HuH-7.5 (cell line): ENCODE measurements at places on chromosomes 16 and 17.

DNA sequence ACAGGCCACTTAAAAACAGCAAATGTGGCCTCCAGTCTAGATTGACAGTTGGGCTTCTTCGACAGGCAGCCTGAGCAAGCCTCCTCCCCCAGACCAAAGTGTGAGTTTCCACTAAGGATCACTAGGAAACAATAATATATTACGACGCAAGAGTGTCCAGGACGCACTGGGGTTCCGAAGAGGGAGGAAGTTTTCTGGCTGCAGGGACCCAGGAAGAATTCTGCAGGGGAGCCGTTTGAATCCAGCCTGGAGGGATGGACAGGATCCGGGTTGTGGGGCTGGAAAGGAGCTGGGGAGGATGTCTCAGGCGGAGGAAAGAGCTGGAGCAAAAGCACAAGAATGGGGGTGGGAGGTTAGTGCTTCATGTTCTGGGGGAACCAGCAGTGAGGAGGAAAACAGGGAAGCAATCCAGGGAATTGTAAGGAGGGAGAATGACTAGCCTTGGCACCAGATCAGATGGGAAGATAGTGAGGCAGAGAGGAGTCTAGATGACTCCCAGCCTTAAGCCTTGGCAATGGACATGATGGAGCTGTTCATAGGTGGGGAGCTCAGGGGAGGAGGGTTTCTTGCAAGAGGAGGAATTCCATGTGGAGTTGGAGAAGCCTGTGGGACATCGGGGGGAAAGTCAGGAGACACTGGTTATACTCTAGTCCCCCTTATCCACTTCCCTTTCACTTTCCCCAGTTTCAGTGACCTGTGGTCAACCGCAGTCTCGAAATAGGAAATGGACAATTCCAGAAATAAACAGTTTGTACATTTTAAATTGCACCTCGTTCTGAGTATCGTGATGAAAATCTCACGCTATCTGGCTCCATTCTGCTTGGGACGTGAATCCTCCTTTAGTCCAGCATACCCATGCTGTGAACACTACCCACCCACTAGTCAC is 26.6 kb downstream of the NGFR start:
- DNase-seq: no peak

DNA sequence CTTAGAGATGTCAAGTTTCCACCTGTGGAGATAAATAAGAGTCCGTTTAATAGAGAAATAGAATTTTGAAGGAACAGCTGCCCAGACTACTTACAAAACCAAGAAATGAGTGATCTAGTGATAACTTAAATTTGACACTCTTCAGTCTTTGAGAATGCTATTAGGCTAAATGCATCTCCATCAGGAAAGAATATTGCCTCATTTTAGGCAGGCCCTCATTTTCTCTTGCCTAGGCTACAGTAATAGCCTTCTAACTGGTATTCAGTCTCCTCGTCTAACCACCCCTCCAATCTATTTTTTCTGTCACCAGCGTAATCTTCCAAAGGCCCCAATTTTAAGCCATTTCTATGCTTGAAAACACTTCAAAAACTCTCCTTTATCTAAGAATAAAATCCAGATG is 537.8 kb upstream of the CA10 start:
- DNase-seq: no peak

DNA sequence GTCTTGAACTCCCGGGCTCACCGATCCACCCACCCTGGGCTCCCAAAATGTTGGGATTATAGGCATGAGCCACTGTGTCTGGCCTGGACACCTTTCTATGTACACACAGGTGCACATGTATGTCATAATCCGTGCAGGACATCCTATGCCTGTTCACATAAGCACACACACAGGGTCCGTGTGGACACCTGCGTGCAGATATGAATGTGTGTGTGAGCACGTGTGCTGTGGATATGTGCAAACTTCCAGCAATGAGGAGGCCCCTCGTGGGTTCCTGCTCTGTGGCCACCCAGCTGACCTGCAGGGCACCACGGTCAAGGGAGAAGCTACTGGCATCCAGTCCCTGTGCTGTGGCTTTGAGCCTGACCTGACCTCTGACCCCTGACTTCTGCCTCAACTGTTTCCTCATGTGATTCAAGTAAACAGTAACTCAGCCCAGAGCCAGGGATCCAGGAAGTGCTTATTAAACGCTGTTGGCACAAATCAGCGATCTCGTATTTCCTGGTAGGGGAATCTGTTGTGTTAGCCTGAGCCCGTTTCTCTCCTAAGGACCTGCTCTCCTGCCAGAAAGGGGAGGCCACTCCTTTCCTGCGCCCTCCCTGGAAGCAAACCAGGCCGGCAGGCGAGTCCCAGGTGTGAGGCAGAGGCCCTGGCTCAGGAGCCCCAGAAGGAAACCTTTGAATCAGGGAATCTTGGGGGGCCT is 6.5 kb downstream of the CPNE7 start:
- DNase-seq: no peak

DNA sequence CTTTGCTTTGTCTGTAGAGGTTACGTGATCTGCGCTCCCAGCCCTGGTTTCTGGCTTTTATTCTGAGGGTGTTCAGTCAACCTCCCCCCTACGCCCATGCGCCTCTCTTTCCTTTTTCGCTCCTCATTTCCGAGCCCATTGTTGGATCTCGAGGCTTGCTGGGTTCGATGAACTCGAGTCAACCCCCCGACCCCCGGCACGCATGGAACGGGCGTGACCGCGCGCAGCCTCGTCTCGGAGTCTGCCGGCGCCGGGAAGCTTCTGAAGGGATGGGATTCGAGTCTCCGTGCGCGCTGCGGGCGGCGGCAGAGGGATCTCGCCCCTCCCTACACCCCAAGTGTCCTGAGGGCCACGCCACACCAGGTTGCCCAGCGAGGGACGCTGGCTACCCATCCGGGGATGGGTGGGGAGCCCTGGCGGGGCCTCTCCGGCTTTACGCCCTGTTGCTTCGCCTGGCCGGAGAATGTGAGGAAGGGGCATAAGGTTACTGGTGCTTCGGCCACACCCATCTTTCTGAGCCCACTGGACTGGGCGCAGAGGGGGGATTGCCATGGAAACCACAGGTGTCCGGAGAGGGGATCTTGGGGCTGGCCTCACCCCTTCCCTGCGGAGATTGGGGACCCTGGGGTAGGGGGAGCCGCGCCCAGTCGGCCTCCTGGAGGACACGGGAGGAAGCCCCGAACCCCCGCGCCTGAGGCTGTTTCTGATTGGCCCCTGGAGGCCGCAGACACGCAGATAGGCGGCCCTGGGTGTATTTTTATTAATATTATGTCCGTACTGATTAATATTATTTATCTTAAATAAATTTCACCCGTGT is 1.8 kb downstream of the MAPT start:
- DNase-seq: no peak

- DNase-seq: no peak
Observed at GRCh38 chr17:3685174-3685573, 10.8 kb downstream of the P2RX5 start.

DNA sequence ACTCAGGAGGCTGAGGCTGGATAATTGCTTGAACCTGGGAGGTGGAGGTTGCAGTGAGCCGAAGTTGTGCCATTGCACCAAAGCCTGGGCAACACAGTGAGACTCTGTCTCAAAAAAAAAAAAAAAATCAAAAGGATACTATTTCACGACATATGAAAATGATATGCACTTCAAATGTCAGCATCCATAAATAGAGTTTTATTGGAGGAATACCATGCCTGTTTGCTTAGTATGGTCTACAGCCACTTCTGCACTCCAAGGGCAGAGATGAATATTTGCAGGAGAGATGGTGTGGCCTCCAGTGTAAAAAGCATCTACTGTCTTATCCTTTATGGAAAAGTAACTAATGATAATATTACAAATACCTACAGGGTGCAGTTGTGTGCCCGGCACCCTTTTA is 27.2 kb downstream of the ABCC6 start:
- DNase-seq: no peak

DNA sequence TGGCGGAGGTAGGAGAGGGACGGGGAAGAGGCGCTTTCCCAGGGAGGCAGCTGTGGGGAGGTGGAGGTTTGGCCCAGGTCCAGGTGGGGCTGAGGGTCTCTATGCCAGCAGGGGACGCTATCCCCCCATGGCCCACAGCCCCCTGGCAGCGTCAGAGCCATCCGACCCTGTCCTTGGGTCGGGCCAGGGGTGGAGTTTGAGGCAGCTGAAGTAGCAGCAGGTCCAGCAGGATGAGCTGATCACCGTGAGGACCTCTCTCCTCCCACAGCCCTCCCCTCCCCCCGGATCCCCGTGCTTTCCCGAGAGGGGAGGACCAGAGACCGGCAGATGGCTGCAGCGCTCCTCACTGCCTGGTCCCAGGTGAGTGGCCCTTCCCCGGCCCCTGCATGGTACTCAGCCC is 3.2 kb downstream of the ZNF205 start:
- no peak for DNase-seq

- DNase-seq: no peak
Observed at GRCh38 chr17:33802349-33803198, 452.5 kb upstream of the CCL2 start.

DNA sequence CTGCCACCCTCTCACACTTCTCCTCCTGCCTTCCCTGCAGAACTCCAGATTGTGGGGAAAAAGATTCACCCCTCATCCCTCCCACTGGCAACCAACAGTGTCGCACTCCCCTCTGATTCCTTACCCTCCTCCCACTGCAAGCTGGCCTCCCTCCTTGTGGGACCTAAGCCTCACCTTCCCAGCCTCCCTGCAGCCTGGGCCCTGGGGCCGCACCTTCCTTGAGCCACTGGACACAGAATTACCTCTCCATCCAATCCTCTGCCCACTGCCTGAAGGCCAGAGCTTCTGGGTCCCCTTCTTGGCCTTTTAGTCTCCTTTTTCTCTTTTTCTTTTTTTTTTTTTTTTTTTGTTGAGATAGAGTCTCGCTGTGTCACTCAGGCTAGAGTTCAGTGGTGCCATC is 33.9 kb downstream of the NGFR start:
- no peak for DNase-seq

- DNase-seq: no peak
Observed at GRCh38 chr17:72665852-72666851, 426.3 kb downstream of the SLC39A11 start.

DNA sequence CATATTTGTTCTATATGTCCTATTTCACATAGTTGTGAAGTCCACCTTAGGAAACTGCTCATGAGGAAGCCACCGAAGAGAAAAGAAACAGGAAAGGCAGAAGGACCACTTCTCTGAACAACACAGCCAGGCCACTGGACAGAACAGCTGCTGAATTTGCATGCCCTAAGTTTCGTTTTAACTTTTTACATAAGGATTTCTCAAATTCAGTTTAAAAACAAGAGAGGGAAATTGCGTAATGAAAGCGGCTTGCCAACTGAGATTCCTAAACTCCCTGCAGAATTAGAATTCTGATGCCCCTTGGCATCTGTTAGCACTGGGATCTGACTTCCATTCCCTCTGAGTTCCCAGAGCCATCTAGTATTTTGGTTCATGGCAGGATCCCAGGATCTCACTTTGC is 5.0 kb upstream of the CCL8 start:
- no peak for DNase-seq

DNA sequence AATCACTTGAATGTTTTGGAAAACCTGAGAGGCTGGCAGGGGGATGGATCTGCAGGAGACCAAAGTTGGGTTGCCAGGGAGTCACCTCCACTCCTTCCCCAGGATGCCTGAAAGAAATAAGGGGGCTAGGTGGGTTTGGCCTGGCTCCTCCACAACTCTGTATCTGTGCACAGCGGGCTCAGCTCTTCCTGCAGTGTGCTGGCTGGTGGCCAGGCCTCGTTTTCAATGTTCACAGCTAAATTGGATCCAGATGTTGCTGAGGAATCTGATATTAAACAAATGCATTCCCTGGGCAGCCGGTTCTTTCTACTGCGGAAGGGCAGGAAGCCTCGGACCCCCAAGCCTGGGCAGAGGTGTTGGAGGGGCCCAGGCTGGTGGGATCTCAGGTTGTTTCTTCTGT is 106.2 kb downstream of the N4BP1 start:
- no peak for DNase-seq

GRCh38 chr17:7840441-7840840 is 6.4 kb downstream of the KDM6B start:
- DNase-seq: no peak

- no peak for DNase-seq
Observed at GRCh38 chr17:9054126-9054975, 33.0 kb downstream of the NTN1 start.

DNA sequence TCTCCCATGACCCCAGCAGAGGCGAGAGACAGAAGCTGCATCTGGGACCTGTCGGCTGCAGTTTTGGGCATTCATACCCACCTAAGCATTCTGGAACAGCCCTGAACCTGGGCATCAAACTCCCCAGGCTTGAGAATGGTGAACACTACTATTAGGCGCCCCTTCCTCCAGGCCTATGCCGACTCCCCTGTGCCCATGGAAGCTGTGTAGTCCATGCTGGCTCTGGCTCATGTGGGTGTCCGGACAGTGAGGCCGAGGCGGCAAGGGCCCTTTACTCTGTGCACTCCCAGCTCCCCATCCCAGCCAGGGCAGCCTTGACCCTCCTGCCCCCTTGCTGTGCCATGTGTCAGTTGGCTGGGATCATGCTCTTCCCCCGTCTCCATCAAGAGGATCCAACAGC is 89.0 kb upstream of the TOB1 start:
- DNase-seq: no peak

DNA sequence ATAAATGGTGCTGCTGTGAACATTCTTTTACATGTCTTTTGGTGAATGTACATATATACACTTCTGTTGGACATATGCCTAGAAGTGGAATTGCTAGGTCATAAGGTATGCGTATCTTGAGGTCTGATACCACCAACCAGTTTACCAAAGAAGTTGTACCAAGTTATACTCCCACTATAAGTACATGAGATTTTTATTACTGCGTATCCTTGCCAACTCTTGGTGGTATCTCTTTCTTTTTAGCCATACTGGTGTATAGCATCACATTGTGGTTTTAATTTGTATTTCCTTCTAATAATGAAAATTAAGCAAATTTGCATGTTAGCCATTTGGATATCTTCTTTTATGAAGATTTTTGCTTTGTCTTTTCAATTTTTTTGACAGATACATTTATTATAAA is 80.5 kb downstream of the ATF7IP2 start:
- DNase-seq: no peak

DNA sequence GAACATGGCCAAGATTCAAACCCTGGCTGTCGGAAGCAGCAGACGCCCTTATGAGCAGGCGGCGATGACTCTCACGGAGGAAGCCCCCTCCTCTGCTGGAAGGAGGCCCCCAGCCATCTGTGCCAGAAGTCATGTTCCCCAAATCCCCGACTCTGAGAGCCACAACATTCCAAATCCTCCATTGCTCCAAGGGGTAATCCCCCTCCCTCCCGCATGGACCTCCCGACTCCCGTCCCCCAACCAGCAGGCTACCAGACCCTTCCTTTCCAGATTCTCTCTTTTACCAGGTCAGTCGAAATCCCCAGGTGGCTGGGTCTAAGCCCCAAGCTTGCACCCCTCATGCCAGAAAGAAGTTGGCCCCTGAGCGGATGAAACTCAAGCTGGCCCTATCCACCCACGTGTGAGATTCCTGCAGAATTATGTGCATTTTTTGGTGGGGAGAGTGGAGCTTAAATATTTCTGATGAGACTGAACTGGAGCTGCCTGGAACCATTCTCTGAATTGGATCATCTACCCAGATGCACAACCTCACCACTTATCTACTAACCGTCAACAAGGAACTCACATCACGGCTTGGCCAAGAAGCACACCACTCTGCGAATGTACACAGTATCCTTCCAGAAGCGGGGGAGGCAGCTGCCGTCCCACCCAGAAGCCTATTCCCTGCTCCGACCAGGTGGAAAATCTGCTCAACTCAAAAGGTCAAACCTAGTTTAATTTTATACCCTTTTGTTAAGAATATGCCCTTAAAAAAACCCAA is 283.5 kb downstream of the C16orf95 start:
- DNase-seq: no peak

GRCh38 chr17:63116967-63117830 is 151.2 kb downstream of the TANC2 start:
- no peak for DNase-seq
